Stimulated activated CD8-positive, alpha-beta memory T cell treated with anti-CD3 and anti-CD28 coated beads, Interleukin-12 subunit alpha, Interleukin-12 subunit beta, amount 100 ng/mL, for 4 hours (primary cell): ENCODE measurements at places on chromosomes 1 and 21.

GRCh38 chr21:17989780-17990179, 170.6 kb upstream of the C21orf91 start:
- DNase-seq, result no peak

DNA sequence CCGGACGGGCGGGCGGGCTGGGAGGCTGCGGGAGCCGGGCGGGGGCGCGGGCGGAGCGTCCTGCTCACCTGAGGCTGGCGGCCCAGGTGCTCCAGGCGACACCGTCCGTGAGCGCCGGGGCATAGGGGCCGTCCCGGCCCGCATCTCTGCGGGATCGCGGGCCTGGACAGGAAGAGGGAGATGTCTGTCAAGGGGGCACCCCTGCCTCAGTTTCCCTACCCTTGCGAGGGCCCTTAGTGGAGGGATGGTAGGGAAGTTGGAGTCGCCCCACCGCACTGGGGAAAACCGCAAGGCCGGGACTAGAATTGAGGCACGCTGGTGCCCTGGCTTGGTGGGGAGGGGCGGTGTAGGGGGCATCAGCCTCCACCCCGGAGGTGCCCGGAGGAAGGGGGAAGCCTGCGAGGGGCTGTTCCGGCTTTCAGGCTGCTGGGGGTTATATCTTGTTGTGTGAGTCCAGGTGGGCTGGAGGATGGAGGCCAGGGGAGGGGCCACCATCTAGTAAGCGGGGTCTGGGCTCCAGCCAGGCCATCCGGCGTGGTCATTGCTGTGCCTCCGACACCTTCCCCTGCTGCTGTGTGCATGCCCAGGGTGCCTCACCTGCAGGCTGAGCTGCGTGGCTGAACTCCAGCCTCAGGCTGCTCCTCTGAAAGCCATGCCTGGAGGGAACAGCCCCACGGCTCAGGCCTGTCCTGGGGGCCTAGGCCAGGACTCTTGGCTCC, 580 bp downstream of the VWA1 start:
- no peak for DNase-seq

DNA sequence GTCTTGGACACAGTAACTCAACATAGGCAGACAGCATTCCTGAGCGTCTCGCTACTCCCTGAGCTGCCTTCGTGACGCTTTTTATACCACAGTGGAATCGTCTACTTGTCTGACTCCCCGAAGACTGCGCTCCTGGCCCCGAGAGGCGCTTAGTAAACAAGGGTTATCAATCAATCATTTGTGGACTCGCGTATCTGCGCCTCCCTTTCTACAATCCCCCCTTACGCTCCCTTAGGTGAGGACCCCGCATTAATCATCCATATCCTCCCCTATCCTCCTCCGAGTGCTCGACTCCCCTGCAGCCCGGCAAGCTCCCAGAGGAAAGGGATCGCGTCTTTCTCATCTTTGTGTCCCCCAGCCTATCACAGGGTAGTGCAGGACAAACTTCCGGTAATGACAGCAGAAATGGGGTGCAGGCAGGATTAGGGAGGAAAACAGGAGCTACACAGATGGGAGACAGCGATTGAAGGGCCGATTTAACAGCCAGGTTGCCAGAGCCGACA, 522 bp downstream of the TMEM59 start:
- DNase-seq, result no peak

GRCh38 chr21:38265166-38265565, 8.4 kb downstream of the KCNJ15 start:
- DNase-seq, result no peak

DNA sequence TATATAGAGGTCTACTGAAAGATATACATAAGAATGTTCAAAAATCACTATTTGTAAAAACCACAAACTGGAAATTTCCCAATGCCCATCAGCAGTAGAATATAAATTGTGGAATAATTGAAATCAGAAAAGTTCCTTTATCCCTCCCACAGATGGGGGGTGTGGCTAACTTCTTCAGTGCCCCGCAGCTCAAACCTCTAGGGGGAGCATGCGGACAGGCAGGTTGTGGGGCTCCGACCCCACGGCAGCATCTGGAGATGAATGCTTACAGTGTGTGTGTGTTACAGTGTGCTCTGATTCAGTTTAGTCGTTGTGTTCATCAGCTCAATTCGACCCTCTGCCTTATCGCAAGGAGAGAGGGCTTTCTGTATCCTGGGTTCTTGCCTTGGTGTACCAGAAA, 262.1 kb upstream of the LRRC7 start:
- DNase-seq, result no peak

DNA sequence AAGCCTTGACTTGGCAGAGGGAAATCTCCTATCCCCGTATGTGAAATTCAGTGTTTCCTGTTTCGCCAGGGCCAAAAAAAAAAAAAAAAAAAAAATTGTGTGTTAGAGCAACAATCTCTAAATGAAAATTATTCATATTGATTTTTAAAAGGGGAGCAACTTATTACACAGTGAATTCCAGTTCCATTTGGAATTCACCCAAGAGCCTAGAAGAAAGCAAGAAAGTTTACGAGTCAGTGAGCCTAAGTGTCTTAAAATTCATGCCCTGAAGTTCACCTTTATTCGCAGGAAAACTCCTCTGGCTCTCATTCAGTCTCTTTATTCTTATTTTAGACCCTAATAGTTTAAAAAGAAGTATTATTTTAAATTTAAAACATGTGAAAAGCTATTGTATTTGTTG, 42.1 kb upstream of the HUNK start:
- DNase-seq, result no peak

GRCh38 chr1:14090531-14090930, 390.5 kb downstream of the PRDM2 start:
- no peak for DNase-seq

DNA sequence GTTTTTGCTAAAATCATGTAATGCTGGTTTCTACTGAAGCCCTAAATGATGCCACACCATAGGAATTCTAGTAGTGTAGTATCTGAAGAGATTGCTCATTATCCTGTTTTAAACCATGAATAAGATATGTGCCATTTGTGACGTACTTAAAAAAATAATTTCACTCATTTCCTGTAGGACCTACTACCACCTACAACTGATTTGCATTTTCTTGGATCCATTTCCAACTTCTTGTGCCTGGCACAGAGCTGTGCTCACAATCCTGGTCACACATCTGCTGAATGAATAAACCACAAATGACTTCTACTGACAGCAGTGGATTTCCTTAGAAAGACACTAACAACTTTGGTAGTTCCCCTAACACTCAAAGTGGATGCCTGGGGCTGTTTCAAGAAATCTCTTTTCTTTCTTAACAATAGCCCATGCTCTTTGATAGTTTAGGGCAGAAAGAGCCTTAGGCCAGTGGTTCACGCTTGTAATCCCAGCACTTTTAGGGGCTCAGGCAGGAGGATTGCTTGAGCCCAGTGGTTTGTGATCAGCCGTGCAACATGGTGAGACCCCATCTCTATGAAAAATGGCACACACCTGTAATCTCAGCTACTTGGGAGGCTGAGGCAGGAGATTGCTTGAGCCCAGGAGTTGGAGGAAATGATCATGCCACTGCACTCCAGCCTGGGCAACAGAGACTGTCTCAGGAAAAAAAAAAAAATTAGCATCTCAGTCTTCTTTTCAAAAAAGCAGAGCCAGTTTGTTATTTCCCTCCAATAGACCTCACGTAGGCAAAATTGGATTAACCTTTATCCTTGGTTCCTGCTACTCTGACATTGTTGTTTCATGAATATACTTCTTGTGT, 13.0 kb upstream of the BATF3 start:
- no peak for DNase-seq

DNA sequence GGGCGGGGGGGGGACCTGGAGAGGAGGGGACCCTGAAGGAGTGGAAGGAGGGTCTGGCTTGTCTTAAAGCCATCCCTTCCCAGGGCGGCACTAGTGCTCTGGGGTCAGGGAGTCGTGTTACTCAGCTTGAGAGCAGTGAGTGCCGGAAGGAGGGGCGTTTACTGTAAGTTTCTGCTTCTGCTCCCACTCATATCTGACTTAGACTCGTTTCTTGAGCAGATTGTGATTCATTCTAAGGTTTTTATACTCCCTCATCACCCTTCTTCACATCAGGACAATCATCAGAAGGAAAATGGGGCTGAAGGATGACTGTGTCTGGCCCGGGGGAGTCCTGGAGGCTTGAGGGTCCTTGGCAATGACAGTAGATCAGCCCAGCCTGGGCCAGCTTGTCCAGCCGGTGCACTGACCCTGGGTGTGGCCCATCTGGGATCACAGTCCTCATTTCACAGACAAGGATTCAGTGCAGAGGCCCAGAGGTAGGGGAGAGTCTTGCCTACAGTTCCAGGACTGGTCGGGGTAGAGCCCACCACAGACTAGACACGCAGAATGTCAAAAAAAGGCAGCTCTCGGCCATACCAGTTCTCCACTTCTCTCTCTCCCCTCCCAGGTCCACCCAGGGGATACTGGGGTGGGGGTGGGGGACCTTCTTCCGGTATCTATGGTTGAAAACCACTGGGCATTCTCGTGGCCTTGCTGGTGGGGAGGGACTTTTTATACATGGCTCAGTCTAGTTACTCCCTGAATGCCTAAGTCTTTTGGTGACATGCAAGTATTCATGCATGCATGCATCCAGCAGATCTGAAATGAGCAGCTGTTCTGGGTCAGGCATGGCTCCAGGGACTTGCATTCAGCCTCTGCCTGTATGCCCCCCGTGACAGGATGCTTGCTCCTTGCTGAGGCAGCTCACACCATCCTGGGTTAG, 5.1 kb downstream of the TNFRSF8 start:
- no peak for DNase-seq

DNA sequence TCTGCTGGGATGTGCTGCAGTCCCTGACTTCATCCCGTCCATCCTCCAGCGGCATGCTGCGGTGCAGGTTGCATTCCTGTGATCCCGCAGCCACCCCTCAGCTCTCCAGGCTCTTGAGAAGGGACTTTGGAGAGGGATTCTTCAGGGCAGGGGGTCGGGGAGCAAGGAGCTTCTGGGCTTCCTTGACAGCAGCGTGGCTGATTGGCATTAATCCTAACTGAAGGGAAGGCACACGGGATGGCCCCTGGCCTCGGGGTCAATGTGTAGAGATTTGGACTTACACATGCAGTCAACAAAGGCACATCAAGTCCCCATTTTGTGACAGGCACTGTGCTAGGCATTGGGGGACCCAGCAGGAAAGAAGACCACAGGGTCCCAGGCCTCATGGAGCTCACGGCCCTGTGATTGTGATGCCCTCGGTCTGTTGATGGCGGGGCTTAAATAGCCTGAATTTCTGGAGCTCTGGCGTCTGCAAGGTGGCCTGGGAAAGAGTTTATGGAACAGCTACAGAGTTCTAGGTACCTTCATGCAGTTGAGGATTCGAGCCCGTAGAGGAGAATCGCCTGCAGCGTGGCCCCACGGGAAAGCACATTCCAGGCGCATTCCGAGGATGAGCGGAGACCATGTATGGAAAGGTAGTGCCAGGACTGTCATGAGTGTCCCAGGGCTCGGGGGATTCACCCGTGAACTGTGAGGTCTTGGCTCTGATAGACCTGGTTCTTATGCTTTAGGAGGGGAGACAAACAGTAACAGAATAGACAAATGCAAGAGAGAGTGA, 20.1 kb downstream of the PSEN2 start:
- DNase-seq, result no peak
